Activated T-cell treated with anti-CD3 and anti-CD28 coated beads, Interleukin-2, amount 50 U/mL, for 48 hours (primary cell): ENCODE measurements at places on chromosomes 16 and 17.

DNA sequence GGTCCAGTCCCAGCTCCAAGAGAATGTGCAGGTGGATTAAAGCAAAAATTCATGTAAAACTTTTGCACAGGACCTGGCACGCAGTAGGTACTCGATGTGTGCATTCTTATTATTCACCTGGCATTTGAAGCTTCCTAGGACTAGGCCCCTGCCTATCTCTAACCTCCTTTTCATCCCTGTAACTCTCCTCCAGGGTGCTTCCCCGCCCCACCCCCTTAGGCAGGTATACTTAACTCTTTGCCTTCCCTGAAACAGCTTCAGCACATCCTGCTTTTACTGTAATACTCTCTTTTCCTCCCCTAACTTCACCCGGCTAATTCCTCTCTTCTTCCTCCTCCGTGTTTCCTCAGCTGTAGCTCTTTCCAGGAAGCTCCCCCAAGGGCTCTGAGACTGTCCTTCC, 54.8 kb downstream of the CDK5R1 start:
- no peak for DNase-seq

DNA sequence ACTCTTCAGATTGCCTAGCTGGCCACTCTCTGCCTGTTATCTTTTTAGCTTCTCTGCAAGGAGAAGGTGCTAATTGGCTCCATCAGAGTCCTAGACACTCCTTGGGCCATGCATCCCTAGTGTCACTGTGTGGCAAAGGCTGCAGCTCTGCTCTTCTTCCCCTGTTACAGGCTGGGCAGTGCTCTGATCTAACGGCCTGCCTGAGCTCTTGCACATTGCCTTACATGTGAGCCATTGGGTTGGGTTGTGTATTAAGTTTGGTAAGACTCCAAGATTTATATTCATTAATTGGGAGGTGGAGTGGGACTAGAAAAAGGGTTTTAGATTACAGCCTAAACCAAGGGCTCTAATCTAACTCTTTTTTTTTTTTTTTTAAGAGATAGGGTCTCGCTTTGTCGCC, 23.0 kb upstream of the SYT17 start:
- DNase-seq: no peak

GRCh38 chr17:61578645-61579044, 12.4 kb downstream of the NACA2 start:
- no peak for DNase-seq

DNA sequence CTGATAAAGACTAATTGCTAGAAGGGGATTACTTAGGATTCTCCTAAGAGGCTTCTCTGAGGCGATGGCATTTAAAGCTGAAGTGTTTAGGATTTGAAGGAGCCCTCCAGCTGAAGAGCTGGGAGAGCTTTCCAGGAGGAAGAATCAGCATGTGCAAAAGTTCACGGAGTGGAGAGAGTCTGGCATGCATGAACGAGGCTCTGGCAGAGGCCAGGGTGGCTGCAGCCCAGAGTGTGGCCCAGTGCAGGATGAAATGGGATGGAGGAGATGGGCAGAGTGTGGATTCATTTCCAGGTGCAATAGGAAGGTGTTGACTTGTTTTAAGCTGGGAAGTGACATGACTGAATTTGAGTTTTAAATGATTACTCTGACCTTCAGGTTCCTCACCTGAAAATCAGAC, 249.0 kb upstream of the CCL2 start:
- no peak for DNase-seq

- no peak for DNase-seq
Observed at GRCh38 chr16:64469906-64470702, 651.8 kb downstream of the CDH11 start.

DNA sequence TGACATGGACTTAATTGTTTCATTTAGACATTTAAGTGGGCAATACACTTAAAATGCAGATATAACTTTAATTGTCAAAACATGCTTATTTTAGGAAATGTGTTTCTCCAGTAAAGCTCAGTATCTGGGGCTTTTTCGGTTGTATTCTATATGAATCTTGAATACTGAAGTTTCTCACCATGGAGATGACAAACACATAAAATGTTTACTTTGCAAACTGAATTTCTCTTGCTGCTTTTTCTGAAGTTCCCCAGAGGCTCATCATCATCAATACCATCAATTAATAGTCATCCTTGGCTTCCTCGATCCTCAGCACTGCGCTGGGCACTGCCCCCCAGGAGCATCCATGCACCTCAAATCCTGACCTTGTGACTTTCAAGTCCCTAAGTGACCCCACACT, 227.3 kb downstream of the WWOX start:
- DNase-seq: no peak

GRCh38 chr17:40554646-40555295, 10.5 kb downstream of the CCR7 start:
- DNase-seq: peak; percentile 51

DNA sequence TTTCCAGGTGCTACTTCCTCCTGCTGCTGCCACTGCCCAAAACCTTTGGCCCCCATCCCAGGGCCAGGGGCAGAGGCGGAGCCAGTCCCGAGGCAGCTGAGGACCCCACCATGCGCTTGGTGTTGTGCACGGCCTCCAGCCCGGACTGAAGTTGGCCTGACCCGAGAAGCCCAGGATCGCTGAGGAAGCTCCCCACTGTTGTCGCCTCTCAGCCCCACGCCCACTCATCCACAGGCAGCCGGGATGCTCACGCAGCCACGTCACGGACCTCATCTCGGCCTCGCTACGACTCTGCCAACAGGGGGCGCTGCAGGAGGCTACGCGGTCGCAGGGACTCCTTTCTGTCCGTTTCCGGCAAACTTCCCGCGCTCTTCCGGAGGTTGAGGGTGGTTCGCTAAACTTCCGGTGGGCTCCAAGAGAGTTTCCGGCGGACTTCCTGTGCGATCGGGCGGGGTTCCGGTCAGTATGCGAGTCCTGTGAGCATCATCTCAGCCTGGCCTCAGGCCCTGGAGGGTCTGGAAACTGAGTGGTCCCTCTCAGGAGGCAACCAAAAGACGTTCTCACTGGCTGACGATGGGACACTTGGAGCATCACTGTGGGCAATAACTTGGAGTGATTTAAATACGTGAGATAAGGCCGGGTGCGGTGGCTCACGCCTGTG, 12.4 kb downstream of the ZG16B start:
- DNase-seq: peak; percentile 92

GRCh38 chr16:64196444-64196843, 925.4 kb downstream of the CDH11 start:
- DNase-seq: no peak
